Hematopoietic multipotent progenitor cell treated with erythropoietin and hydrocortisone succinate and interleukin-3 and kit ligand, for 4 days (in vitro differentiated cells): ENCODE measurements at places on chromosomes 6 and 20.

DNA sequence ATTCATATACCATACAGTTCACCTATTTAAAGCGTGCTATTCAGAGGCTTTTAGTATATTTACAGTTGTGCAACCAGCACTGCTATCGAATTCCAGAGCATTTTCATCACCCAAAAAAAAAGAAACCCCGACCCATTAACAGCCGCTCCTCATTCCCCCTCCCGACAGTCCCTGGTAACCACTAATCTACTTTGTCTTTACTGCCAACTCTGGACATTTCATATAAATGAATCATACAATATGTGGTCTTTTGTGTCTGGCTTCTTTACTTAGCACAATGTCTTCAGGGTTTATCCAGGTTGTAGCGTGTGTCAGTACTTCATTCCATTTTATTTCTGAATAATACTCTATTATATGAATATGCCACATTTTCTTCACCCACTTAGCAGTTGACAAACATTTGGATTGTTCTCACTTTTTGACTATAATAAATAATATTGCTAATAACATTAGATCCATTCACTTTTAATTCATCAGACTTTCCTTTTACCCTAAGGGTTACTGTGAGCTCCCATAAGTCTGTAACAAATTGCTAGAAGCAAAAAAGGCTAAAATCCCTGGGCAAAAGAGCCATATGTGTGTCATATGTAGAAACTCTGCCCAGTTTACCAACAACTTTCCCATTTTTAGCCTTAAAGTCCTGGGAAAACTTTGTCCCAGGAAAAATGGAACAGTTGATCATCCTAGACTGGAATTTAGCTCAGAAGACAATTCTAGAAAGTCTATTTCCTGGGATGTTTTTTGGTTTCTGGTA, 23.2 kb upstream of the ROS1 start:
- no peak for DNase-seq

- DNase-seq, result no peak
Observed at GRCh38 chr20:11995805-11996567, 78.3 kb downstream of the BTBD3 start.

DNA sequence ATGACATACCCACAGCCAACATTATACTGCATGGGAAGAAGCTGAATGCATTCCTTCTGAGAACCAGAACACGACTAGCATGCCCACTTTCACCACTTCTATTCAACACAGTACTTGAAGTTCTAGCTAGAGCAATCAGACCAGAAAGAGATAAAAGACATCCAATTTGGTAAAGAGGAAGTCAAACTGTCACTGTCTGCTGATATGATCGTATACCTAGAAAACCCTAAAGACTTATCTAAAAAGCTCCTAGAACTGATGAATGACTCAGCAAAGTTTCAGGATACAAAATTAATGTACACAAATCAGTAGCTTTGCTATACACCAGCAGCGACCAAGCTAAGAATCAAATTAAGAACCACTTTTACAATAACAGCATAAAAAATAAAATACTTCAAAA, 60.5 kb downstream of the EYS start:
- DNase-seq, result peak; percentile 69

- DNase-seq, result no peak
Observed at GRCh38 chr20:45305262-45305661, 1.4 kb upstream of the RBPJL start.

GRCh38 chr6:143125455-143125854, 64.8 kb downstream of the AIG1 start:
- DNase-seq, result no peak

GRCh38 chr6:98845211-98846020, 11.0 kb downstream of the POU3F2 start:
- peak; percentile 84 for DNase-seq

DNA sequence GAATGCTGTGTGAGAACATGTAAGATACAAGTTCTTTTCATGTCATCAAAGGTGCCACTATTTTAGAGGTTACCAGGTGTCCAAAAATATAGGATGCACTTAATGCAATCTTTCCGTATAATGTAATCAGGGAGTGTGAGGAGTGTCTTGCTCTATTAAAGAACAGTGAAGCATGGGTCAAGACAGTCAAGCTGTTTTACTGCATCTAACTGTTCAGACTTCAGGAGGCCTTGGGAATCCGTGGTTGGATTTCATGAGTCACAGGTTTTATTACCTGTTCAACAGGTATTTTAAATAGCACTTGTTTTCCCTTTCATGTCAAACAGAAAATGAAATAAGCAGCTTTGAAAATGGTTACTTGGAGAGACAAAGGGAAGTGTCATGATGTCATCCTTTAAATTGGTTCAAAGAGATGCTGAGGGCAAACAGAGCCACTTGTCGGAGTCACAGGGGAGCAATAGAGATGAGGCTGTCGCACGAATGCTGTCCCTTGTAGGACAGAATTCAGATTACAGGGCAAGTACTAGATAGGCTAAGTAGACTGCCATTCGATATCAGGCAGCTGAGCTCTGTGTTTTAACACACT, 621.5 kb downstream of the QKI start:
- DNase-seq, result no peak

GRCh38 chr20:34292496-34292895, 10.7 kb downstream of the AHCY start:
- DNase-seq, result no peak

DNA sequence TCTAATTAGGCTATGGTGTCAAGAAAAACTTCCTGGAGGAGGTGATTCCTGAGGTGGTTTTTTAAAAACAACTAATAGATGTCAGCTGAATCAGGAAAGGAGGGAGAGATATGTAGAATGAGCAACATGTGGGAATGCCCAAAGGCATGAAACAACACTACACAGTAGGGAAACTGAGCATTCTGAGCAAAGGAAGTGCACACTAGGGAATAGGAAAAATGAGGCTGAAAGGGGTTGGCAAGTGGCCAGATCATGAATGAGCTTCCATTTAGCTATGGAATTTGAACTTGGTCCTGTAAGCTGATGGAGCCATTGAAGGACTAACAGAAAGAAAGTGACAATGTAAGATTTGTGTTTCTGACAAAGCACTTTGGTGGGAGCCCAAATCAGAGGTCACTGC, 16.9 kb upstream of the SLC35F1 start:
- DNase-seq, result no peak

- no peak for DNase-seq
Observed at GRCh38 chr20:53859684-53860083, 210.7 kb downstream of the BCAS1 start.

DNA sequence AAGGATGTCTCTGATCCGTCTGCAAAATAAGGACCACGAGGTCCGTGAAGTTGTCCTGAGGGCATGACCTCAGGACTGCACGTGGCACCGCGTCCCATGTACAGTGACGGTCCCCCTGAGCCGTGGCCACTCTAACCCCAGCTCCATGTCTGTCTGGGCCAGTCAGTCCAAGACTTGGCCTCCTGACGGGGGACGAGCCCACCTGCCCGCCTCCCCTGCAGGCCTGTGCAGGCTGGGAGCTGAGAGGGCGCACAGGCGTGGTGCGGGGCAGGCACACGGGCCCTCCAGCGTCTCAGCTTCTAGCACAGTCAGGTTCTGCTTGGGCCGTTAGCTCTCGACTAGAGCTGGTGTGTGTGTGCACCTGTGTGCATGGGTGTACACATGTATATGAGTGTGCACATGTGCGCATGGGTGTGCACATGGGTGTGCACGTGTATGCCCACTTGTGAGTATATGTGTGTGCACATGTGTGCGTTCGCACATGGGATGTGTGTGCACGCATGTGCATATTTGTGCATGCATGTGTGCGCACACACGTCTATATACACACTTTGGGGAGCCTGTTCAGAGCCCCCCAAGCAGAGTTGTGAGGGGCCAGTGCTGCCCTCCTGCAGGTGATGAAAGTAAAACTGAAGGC, 307.0 kb downstream of the TAF4 start:
- DNase-seq, result no peak

DNA sequence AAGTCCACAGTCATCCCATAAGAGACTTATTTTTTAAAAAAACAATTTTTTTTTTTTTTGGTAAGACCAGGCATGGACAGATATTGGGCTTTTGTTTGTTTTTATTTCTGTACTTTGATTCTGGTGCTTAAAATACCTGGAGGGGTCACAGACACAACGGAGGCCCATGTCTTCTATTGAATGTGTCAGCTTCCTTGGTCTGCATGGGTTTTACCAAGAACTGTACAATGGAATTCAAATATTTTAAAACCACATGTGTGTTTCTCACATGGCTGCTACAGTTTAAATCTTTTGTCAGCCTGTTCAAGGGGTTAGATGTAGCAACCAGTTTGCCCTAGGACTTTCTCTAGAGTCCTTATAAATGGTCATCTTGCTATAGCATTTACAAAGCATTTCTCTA, 139.8 kb downstream of the SOX4 start:
- no peak for DNase-seq

- DNase-seq, result peak; percentile 49
Observed at GRCh38 chr6:38508894-38509293, 130.8 kb downstream of the BTBD9 start.

- peak; percentile 54 for DNase-seq
Observed at GRCh38 chr6:33822575-33823395, 19.0 kb upstream of the MLN start.
